NCI-H146 (cell line): ENCODE measurements at places on chromosomes 2 and 18.

GRCh38 chr2:240629619-240629967 lies 4.3 kb downstream of the GPR35 start:
- DNase-seq = no peak

DNA sequence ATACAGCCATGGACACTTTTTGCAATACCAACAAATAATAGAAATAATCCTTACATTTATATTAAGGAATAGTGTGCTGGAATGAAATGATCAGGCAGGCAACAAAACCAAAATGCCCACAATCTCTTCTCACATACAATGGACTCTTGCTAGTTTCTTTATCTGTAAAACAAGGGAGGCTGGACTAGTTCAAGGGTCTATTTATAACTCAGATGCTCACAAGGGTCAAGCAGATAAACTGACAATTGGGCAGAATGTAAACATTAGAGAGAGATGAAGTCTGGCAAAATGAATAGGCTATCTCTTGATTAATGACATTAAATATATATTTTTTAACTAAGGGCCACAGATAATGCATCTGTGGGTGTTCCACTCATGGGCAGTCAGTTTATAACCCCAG lies 11.4 kb downstream of the PPIL3 start:
- no peak for DNase-seq

- DNase-seq = no peak
These were observed 81.2 kb downstream of the GPD2 start for GRCh38 chr2:156517419-156517818.

DNA sequence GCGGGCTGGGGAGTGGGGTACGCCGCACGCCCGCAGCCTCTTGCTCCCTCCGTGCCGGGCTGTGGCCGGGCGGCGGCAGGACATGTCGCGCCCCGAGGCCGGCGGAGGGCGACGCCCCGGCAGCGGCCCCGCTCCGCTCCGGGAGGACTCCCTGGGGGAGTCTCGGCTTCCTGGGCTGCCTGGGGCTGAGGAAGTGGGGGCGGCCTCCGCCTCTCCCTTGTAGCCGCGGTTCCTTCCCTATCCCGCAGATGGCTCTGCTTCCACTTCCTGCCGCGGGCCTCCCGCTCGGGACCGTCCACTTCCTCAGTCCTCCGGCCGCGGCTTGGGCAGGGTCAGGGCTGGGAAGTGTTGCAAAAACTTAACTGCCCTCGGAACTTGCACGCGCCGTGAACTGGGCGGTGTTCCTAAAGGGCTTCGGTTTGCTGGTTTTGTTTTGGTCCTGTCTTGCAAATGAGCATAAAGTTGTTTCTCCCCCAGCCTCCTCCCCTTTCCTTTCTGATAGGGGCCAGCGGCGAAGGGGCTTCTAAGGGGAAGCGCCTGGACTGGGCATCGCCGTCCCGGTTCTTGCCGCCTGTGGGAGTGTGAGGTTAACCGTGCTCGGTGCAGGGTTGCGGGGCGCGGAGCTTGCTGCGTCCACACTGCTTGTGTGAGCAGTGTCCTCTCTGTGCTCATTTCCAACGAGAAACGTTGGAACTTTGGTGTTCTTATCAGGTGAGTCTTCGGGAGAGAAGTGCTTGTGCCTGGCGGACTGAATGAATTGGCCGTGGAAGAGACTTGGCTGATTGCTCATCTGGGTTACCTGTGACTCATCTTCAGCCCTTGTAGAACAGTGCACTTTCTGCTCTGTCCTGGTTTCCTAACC lies 600 bp downstream of the RALB start:
- DNase-seq = peak; percentile 64

GRCh38 chr2:170091436-170091835 lies 86.5 kb upstream of the MYO3B start:
- DNase-seq = no peak
